ENCODE measurements at places on chromosomes 3 and 15.

DNA sequence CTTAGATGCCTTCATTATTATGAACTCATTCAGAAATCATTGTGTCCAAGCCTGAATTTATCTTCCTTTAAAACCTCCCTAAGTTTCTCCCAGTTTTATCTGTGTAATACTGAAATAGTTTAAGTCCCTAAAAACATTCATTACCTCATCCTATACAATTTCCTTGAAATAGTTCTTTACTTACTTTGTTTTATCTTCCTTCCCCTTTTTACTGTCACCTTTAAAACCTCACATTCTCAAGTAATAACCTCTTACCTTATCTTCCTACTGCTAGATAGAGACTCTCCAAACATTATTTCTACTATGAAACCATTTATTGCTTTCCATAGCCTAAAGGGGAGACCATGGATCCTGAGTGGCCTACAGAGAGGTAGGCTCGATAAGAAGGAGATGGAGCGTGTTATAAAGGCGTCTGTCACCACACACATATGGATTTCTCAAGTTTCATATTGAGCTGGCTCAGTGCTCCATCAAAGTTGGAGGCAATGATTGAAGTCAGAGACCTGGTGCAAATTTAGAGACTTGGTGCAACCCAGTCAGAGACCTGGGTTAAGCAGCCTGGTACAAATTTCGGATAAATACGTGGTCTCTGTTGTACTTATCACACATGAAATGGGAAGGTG, 140.4 kb downstream of the NFKBIZ start:
- no peak for DNase-seq

GRCh38 chr15:93587059-93587521, 498.1 kb upstream of the RGMA start:
- DNase-seq: no peak

DNA sequence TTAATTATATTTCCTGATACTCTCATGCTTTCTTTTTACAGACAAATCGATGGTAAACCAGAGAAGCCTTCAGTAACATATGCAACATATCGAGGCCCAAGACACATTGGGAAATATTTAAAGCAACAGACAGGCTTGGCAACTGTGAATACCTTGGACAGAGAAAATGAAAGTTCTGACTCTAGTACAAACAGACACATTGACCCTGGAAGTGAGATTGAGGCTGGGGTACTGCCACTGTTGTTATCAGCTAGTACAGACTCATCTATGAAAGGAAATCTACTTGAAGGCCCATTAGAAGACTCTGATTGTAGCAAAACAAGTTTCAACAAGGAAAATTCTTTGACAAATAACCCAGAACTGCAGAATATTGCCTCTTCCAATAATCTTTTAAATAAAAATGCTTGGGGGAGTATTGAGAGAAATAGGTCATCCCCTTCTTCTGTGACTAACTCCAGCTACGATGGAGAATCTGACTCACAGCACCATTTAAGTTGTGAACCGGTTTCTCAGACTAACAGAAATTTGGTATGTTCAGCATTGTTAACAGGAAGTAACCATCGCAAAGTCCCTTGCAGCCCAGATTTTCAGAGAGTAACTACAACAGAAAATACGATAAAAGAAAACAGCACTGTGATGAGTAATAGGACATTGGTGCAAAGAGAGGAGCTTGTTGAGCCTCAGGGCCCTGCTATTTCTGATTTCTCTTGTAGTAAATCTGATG, 50.2 kb downstream of the CRYBG3 start:
- DNase-seq: no peak

- no peak for DNase-seq
Measured at GRCh38 chr3:4995500-4996053, 16.3 kb downstream of the BHLHE40 start.

GRCh38 chr3:188819939-188820338, 351.8 kb upstream of the TPRG1 start:
- DNase-seq: no peak

Data from activated naive CD8-positive, alpha-beta T cell treated with anti-CD3 and anti-CD28 coated beads, Interleukin-2, amount 50 U/mL, for 16 hours (primary cell).